Activated T-helper 1 cell treated with Interleukin-2 at 50 U/mL for 16 hours (primary cell): ENCODE measurements at places on chromosomes 1 and 21.

DNA sequence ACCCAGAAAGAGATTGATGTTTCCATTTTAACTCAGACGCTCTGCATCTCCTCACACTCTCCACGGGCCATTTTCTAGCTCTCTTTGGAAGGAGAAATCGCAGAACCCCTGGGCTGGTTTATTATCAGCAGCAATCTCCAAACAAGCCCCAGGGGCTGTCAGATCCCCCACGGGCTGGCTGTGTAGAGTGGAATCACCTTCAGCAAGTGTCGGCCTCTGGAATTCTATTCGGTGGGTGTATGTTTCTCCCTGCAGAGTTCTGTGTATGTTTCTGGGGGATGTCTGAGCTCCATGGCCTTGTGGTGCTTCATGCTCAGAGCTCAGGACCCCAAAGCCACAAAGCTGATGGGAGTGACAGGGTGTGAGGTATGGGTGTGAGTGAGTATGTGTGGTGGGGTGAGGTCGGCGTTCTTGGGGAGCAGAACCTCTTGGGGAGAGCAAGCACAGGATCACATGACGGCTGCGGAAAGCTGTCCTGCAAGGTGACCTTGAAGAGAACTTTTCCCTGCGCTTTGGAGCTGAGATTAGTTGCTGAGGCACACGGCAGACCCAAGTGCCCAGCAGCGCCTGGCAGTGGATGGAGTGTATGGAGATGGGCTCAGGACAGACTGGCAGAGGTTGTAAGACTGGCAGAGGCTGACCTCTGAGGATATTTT is 489 bp downstream of the ACOT11 start:
- no peak for DNase-seq

DNA sequence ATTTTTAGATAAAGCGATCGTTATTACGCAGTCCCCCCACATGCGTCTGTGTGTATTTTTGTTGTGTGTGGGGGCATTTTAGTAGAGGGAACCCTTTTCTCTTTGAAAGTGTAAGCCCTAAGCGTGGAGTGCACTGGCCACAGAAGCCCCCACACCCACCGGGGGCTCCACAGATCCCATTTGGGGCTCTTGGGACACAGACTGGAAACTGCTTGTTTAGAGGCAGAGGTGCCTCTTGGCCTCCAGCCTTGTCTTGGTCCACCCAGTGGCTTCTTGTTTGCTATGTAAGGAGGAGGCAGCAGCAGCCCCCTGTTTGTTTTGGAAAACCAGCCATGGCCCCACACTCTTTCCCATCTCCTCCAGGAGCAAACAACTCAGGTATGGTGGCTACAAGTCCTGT is 42.8 kb downstream of the SLC37A1 start:
- no peak for DNase-seq

DNA sequence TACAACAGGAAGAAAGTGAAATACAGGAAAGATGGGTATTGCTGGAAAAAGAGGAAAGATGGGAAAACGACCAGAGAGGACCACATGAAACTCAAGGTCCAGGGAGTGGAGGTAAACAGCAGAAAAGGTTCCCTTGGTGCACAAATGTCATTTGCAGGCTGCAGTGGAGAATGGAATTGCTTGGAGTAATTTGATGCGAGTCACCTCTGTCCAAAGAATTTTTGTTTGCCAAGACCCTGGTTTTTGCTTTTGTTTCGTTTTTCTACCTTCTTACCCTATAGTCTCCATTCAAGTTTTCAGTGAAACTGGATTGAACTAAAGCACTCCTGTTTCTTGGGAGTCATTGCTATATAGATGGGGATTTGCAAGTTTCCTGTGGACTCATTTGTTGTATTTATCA is 464.3 kb downstream of the CAMTA1 start:
- DNase-seq, result no peak

DNA sequence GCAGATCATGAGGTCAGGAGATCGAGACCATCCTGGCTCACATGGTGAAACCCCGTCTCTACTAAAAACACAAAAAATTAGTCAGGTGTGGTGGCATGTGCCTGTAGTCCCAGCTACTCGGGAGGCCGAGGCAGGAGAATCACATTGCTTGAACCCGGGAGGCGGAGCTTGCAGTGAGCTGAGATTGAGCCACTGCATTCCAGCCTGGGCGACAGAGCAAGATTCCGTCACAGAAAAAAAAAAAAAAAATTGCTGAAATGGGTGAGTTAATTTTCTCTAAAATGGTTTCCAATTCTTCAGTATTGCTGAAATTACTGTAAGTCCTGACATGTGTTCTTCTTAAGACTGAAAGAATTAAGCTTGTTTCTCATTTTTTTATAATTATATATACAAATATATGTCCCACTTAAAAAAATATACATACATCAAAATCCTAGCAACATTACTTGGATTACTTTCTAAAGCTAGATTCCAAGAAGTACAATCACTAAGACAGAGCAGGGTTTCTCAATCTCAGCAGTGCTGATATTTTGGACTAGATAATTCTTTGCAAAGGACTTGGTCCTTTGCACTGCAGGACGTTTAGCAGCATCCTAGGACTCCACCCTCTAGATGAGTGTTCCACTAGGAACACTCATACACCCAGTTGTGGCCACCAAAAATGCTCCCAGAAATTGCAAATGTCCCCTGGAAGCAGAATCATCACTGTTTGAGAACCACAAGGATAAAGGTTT is 24.8 kb downstream of the ZNHIT6 start:
- no peak for DNase-seq

DNA sequence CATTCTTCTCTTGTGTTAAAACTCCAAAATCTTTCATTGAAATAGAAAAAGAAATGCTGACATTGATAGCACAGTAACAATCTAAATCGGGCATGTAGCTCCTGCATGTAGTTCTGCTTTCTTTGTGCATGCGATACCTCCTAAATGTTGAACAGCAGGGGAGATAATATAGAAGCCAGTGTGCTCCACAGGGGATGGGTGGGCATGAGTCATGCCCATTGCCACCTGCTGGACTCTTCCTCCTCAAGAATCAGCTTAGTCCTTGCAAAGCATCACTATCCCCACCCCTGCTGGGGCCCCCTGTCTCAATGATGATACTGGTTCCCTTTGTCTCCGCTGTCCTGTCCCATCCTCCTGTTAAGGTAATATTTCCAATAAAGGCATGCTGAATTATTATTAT is 203.0 kb downstream of the RWDD3 start:
- no peak for DNase-seq

- DNase-seq, result no peak
Observed at GRCh38 chr1:109503935-109504334, 5.6 kb downstream of the AMIGO1 start.

- no peak for DNase-seq
Observed at GRCh38 chr1:158819461-158820443, 11.4 kb upstream of the MNDA start.

DNA sequence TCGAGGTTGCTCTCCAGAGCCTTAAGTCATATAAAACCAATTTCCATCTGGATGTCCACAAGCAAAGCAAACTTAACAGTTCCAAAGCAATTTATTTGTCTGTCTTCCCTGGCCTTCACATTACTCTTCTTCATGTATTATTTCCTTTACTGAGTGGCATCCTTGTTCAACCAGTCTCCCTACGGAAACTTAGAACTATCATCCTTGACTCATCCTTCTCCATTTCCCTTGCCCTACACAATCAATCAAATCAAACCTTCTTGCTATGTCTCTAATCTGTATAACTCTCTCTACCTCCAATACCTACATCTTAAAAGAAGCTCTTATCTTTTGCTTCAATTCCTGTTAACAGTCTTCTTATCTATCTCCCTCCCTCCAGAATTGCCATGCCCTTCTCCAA is 25.4 kb downstream of the EGLN1 start:
- DNase-seq, result no peak

DNA sequence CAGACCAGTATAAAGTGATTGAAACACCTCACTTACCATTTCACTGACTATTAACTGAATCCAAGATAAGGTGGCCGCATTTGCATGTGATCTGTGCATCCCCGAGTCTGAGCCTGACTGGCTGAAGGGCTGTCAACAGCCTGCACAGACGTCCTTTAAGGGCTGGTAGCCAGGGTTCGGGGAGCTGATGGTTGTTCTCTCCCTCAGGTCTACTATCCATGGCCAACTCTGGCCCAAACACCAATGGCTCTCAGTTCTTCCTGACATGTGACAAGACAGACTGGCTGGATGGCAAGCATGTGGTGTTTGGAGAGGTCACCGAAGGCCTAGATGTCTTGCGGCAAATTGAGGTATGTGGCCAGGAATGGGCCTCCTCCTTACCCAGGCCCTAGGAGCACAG is 14.0 kb downstream of the PPIE start:
- DNase-seq, result no peak

- no peak for DNase-seq
Observed at GRCh38 chr1:6860401-6860800, 75.1 kb downstream of the CAMTA1 start.

- DNase-seq, result no peak
Observed at GRCh38 chr1:63980740-63981407, 207.1 kb downstream of the ROR1 start.

DNA sequence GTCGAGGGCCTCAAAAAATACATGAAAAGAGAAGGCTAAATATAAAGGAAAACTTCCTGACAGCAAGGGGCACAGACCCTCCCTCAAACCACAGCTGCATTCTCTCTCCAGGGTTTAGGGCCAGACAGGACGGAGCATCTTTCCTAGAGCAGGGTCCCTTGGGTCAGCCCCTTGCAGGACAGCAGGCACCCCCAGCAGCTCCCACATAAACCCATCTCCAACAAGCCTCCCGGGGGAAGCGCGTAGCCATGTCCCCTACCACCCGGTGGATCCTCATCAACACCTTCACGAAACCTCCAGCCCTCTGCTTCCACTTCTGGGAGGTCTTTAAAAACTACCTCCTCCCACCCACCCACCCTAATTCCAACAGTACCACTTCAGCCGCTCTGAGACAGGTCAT is 59.5 kb downstream of the CD46 start:
- DNase-seq, result no peak

GRCh38 chr1:222798116-222798515 is 16.7 kb upstream of the DISP1 start:
- no peak for DNase-seq

DNA sequence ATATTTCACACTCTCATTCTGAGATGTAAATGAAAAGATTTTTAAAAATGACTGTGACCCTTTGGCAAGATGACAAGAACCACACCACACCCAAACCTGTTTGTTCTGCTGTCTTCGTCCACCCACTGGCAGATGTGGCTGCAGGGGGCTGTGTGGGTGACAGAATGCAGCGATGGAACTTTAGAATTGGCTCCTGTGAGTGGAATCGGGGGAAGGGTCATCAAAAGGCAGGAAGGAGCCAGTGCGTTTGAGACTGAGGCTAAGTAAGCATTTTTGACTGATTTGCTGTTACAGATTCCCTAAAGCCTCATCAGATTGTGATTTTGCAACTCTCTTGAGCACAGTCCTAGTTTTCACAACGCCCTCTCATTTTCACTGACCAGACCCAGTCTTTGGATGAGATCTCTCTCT is 111.2 kb upstream of the ADGRL2 start:
- DNase-seq, result no peak

- DNase-seq, result no peak
Observed at GRCh38 chr1:32619701-32620485, 30.5 kb downstream of the ZBTB8OS start.
